ENCODE measurements at places on chromosomes 13 and 19.

DNA sequence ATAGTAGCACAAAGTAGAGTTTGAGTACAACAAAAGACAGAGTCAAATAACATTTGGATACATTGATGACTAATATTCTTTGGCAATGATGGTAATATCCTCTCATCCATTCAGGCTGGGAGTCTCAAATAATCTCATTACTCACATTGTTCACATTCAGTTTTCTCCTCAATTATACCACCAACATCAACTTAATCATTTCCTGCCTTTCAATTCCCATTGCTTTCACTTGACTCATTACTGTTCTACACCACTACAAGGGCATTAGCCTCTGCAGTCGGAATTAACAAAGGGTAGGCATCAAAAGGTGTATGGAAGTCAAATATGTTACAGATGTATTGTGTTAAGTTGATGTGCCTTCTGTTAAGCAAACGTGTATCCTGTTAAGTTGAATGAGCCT lies 518.4 kb upstream of the SLITRK1 start:
- DNase-seq = peak; percentile 93

GRCh38 chr13:95156208-95156607 lies 145.0 kb downstream of the ABCC4 start:
- peak; percentile 46 for DNase-seq

DNA sequence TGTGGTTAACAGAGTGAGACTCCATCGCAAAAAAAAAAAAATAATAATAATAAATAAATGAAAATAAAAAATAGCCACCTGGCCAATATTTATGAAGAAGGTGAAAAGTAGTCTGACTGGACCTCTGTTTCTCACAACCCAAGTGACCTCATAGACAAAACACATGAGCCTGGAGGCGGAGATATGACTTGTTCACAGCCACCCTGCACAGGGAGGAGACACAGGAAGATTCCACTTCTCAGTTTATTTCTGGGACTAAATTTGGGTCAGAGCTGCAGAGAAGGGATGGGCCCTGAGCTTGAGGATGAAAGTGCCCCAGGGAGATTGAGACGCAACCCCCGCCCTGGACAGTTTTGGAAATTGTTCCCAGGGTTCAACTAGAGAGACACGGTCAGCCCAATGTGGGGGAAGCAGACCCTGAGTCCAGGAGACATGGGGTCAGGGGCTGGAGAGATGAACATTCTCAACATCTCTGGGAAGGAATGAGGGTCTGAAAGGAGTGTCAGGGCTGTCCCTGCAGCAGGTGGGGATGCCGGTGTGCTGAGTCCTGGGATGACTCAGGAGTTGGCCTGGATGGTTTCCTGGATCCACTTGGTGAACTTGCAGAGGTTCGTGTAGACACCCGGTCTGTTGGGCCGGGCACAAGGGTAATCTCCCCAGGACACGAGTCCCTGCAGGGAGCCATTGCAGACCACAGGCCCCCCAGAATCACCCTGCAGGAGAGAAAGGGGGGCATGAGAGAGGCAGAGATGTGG lies 9.6 kb downstream of the KLK5 start:
- DNase-seq = no peak

DNA sequence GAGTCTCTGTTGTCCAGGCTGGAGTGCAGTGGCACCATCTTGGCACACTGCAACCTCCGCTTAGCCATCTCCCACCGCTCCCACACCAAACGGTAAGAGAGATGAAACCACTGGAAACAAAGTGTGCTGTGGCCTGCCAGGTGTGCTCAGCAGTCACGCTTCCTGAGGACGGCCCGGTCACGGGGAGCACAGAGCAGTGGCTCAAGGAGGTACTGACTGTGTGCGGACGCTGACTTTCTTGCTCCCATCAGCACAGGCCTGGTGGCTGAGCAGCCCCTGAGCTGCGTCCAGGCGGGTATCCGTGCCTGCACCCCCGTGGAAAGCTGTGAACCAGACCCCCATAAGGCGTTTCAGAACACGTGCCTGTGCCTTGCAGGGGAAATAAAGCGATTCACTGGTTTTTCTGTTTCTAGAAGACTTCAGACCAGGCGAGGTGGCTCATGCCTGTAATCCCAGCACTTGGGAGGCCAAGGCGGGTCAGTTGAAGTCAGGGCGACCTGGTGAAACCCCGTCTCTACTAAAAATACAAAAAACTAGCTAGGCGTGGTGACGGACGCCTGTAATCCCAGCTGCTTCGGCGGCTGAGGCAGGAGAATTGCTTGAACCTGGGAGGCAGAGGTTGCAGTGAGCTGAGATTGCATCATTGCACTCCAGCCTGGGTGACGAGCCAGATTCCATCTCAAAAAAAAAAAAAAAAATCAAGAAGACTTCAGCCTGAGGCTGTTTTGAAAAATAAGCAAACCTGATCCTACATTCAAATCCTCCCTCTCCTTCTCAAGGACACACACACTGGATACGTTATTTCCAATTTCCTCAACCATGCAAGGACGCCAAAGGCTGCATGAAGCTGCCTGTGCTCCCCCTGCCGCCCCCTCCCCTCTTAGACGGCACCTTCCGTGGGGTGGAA lies 25.5 kb downstream of the ADPRHL1 start:
- DNase-seq = peak; percentile 31

DNA sequence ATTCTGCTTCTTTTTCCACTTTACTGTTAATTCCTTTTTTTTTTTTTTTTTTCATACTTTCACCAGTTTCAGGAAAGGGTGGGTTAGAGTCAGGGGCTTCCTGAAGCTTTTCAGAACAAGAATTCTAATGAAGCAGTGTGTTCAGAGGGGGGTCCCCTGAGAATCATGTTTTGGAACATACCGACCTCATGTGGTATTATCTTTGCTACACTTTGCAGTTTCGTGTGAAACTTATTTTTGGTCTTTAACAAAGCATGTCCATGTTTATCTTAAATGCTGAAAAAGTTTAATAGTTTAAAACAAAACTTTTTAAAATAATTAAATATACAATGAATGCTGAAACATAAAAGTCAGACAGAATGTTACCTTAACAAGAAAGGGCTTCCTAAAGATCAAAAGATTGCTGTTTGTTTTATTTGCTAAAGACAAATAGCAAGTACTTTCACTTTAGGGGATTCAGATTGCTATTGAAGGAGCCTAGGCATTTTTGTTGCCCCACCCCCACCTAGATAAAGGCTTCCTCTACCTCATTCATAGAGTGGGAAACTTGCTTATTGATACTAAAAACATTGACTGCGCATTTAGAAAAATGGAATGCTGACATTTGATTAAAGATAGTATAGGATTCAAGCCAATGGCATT lies 21.1 kb upstream of the POMP start:
- no peak for DNase-seq

GRCh38 chr13:32537580-32538142 lies 934 bp downstream of the N4BP2L2 start:
- no peak for DNase-seq
